MCF 10A (cell line): ENCODE measurements at places on chromosomes 6 and 20.

GRCh38 chr6:113203715-113204110, 653.4 kb upstream of the MARCKS start:
- DNase-seq, result no peak

- DNase-seq, result no peak
Measured at GRCh38 chr6:12312736-12313135, 22.6 kb downstream of the EDN1 start.

DNA sequence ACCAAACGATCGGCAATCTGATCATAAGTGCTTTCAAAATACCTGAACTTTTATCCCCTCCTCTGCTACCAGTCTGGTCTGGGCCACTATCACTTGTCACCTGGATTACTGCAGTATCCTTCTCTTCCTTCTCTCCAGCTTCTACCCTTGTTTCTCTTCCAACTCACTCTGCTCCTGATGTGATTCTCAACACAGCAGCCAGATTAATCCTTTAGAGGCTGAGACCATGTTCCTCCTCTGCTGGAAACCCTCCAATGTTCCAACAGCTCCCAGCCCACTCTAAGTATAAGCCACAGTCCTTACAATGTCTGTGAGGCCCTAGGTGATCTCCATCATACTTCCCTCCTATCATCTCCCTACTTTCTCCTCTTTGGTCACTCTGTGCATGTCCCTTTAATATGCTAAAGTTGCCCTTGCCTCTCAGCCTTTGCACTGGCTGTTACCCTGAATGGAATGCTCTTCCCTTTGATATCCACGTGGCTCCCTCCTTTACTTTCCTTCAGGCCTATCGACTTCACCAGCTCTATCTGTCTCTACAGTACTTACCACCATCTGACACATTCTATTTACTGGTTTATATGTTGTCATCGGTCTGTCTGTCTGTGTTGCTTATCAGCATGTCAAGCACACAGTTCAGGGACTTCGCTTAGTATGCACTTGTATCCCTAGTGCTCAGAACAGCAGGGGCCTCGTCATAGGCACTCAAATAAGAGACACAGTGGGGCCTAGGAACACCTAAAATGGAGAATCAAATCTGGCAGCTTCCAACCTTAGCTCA, 35.0 kb upstream of the RNF24 start:
- DNase-seq, result no peak

DNA sequence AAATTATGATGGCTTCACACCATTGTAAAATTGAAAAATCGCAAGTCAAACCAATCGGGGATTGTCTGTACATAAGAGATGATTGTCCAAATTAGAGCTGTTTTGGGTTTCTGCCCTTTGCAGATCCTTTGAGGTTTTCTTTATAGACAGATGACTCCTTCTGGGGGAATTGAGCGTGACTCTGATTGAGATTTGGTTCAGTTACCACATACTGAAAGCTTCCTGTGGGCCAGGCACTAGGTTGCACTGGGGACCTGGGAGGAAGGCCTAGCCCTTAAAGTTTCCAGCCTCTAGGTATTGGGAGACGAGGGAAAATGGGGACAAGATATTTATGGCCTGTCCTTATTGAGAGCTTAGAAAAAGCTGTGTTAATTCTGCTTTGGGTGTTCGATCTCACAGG, 9.2 kb downstream of the VAPB start:
- DNase-seq, result no peak

- no peak for DNase-seq
Measured at GRCh38 chr6:99761711-99762110, 155.1 kb downstream of the PRDM13 start.

GRCh38 chr6:56927538-56928453, 27.1 kb upstream of the BEND6 start:
- no peak for DNase-seq

DNA sequence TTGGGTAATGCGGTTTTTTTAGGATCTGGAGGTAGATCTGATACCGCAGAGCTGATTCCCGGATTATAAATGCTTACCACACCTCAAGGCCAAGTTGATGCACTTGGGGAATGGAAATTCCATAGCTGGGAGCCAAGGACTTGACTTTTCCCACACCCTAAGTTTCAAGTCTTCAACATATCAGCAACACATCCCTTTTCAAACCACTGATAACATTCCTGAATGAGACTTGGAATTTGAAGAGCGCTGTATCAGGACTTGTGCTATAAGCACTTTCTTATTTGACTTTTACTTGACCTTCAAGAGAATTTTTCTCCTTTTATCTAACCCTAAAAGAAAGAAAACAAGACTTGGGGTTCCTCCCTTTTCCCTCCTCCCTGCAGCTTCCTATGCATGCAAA, 90.6 kb upstream of the NAA20 start:
- no peak for DNase-seq

GRCh38 chr20:53847139-53847836, 223.1 kb downstream of the BCAS1 start:
- no peak for DNase-seq

- no peak for DNase-seq
Measured at GRCh38 chr6:150992703-150993102, 127.2 kb downstream of the MTHFD1L start.

DNA sequence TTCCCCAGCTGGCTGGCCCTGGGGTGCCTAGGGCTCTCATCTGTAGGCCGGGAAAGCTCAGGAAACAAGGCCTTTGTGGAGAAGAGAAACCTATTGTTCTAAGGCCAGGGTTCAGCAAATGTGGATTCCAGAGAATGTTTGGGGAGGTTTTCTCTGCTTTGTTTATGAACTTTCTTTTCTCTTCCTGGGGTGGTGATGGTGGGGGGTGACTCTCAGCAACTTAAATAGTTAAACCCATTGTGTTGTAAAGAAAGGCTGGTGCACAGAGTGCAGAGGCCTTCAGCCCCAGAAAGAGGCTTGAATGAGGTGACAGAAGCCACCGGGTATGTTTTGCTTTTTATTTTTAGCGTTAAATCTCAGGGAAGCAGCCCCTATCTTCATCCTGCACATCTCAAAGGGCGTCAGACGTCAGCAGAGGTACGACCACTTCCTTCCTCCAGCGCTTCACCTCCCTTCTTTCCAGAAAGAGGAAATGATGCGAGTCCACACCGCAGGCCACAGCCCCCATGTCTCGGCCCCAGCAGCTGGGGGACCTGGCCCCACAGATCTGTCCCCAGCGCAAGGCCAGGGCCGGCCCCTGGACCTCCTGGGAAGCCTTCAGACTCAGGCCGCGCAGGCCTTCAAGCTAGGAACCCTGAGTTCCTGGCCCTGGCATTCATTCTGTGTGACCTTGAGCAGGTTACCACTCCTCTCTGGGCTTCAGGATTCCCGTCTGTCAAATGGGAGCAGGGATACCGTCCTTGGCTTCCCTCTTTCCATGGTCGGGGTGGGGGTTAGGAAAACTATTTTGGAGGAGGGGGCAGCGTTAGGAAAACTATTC, 605 bp upstream of the PPP1R16B start:
- DNase-seq, result no peak

DNA sequence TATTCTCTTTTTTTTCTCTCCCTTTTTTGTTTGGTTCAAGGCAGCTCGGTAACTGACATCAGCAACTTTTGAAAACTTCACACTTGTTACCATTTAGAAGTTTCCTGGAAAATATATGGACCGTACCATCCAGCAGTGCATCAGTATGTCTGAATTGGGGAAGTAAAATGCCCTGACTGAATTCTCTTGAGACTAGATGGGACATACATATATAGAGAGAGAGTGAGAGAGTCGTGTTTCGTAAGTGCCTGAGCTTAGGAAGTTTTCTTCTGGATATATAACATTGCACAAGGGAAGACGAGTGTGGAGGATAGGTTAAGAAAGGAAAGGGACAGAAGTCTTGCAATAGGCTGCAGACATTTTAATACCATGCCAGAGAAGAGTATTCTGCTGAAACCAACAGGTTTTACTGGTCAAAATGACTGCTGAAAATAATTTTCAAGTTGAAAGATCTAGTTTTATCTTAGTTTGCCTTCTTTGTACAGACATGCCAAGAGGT, 10.6 kb downstream of the HEY2 start:
- no peak for DNase-seq
